ENCODE measurements at places on chromosomes 4 and X. TPM values are rescaled to one million over a fixed set of nuclear protein-coding genes. Genes with fewer than 3 reads are reported as not detected.
A peak's percentile ranks its signal among the peaks of the same experiment; 100 is the strongest.

DNA sequence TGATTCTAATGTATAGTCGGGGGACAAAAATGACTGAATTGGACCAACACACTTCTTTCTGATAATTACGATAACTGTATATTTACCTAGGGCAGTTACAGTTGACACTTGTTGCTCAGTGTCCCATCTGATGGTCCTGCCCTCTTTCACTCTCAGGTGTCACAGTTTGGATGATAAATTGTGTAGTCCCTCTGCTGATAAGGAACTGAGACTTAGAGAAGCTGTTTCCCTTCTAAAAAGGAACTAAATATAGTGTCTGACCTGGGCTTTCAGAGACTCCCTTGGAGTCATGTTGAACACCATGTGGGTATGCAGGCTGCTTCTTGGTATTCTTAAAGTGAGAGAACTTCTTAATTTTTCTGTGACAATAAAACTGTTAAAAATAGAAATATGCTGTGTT, 23.7 kb upstream of the PNPLA4 start:
- DNase-seq, result no peak
- peaks cover 3% of the 10 kb centered on the region for H3K27me3 ChIP-seq
- H3K4me3 ChIP-seq, result no peak overlapping the region
- H3K27ac ChIP-seq, result no peak overlapping the region
- H3K36me3 ChIP-seq, result no peaks in the 10 kb centered on the region

- no peaks in the 10 kb centered on the region for H3K36me3 ChIP-seq
- DNase-seq, result no peak
- H3K4me3 ChIP-seq, result no peak overlapping the region
- H3K27me3 ChIP-seq, result no peaks in the 10 kb centered on the region
Measured at GRCh38 chr4:632196-632790, 6.9 kb downstream of the PDE6B start.

- H3K36me3 ChIP-seq, result no peaks in the 10 kb centered on the region
- DNase-seq, result no peak
- H3K27me3 ChIP-seq, result no peaks in the 10 kb centered on the region
- H3K4me1 ChIP-seq, result peaks cover 14% of the 10 kb centered on the region
Measured at GRCh38 chr4:145490361-145490760, 8.7 kb downstream of the SMAD1 start.

DNA sequence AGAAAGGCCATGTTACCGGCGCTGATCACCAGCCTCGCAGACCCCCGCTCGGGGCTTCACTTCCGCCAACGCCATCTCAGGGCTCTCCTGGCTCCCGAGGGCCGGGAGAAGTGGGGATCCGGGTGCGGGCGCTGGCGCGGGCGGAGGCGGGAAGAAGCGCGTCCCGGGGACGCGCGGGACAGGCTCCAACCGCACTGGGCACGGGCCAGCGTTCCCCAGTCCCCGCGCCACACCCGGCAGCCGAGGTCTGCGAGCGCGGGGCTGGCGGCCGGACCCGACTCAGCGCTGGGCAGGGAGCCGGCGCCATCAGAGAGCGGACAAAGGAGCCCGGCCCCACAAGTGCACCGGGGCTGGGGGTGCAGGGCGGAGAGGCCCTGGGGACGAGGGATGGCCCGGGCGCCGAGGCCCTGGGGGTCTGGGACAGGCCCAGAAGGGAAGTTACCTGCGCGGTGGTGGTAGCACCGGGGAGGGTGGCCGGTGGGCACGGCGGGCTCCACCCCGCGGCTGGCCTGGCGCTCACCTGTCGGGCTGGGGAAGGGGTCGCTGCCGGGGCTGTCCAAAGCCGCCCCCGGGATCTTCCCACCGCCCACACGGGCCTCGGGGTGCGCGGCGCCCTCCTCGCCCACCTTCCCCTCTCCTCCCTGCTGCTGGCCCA, 449 bp downstream of the CTPS2 start:
- no peak for DNase-seq
- no peaks in the 10 kb centered on the region for H3K27me3 ChIP-seq
- H3K27ac ChIP-seq, result peak overlapping the region; percentile 51

- H3K36me3 ChIP-seq, result no peaks in the 10 kb centered on the region
- no peaks in the 10 kb centered on the region for H3K4me1 ChIP-seq
- H3K27me3 ChIP-seq, result no peaks in the 10 kb centered on the region
- H3K27ac ChIP-seq, result no peak overlapping the region
- no peak for DNase-seq
Measured at GRCh38 chr4:81039351-81039972, 9.0 kb downstream of the BMP3 start.

- H3K36me3 ChIP-seq, result peaks cover 9% of the 10 kb centered on the region
- H3K4me3 ChIP-seq, result no peak overlapping the region
- H3K4me1 ChIP-seq, result peaks cover 6% of the 10 kb centered on the region
- no peak overlapping the region for H3K27ac ChIP-seq
- H3K27me3 ChIP-seq, result no peaks in the 10 kb centered on the region
Measured at GRCh38 chr4:70946939-70947338, 44.8 kb downstream of the MOB1B start.

DNA sequence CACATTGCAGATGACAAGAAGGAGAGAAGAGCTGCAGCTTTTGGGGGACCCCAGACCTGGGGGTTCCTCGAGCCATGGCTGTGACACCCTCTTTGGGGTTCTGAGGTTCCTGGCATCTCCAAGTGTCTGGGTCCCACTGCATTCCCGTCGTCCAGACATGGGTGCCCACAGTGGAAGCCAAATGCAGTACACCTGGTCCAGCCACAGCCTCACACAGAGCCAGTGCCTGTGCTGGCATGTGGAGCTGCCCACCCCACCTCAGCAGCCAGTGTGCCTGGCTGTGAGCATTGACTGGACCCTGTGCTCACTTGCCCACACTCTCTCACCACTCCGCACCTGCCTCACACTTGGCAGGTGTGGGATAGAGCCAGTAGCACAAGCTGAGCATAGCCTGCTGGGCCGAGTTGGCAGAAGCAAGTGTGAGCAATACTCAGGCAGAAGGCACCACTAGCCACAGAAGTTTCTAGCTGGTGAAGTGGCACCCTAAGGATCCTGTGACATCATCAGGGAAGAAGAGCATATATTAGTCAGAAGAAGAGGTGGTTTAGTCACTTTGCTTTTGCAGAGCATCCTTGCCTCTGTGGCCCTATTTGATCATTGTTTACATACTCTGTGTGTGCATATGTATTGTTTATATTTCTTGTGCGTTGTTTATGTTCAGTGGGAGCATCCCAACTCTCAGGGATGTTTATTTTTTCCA, 65.0 kb upstream of the MAGEB2 start:
- no peaks in the 10 kb centered on the region for H3K27me3 ChIP-seq
- no peak for DNase-seq
- no peak overlapping the region for H3K27ac ChIP-seq
- no peaks in the 10 kb centered on the region for H3K36me3 ChIP-seq

DNA sequence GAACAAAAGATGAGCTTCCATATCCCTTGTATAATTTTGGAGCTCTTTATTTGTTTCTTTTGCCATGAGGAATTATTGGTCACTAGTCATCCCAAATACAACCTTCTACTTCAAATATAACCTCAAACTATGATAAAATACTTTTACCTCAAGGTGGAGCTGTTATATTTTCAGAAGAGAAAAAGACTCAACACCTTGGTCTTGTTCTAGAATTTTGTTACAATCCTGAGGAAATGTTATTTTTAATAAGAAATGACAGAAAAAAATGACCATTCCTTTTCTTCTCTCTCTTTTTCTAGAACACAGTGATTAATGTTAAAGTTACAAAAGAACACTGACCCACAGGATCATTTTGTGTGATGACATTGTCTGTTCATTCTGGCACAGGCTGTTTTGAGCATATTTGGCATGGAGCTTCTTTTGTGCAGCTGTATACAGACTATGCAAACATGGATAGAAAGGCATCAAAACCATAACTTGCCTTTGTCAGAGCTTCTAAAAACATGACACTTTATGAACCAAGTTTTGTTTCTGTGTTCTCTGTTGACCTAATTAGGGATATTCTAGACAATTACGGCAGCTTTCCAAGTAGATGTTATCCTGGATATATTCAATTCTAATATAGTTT, 159.6 kb upstream of the CTSO start:
- H3K27me3 ChIP-seq, result no peaks in the 10 kb centered on the region
- no peak overlapping the region for H3K4me3 ChIP-seq
- DNase-seq, result no peak

DNA sequence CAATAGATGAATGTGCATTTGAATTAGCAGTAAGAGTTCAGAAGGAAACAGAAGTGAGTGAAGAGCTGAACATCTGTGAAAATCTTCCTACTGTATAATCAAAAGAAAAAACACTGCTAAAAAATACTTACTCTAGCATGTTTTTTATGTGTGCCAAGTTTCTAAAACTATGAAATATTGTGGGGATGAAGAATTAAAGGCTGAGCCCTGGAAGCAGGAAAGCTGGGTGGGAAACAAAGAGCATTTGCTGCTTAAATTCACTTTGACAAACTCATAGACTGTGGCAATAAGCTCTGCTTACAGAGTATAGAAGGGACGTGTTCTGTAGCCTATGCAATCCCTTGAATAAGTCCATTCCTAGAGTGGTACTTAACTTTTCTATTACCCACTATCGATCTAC, 261.7 kb downstream of the ANKRD50 start:
- H3K36me3 ChIP-seq, result no peaks in the 10 kb centered on the region
- DNase-seq, result no peak
- H3K27ac ChIP-seq, result no peak overlapping the region
- no peak overlapping the region for H3K4me3 ChIP-seq
- H3K4me1 ChIP-seq, result no peaks in the 10 kb centered on the region

- H3K27me3 ChIP-seq, result peaks cover 50% of the 10 kb centered on the region
- DNase-seq, result no peak
- no peaks in the 10 kb centered on the region for H3K36me3 ChIP-seq
- peak within 1 kb of the TSS; percentile 1 for H3K4me3 ChIP-seq
- no peaks in the 10 kb centered on the region for H3K4me1 ChIP-seq
Measured at GRCh38 chr4:81030061-81030980, at the start of gene BMP3. Gene BMP3, plus strand, starts transcription at chr4:81030708. Its CDS starts 577 bp downstream, at chr4:81031285.

DNA sequence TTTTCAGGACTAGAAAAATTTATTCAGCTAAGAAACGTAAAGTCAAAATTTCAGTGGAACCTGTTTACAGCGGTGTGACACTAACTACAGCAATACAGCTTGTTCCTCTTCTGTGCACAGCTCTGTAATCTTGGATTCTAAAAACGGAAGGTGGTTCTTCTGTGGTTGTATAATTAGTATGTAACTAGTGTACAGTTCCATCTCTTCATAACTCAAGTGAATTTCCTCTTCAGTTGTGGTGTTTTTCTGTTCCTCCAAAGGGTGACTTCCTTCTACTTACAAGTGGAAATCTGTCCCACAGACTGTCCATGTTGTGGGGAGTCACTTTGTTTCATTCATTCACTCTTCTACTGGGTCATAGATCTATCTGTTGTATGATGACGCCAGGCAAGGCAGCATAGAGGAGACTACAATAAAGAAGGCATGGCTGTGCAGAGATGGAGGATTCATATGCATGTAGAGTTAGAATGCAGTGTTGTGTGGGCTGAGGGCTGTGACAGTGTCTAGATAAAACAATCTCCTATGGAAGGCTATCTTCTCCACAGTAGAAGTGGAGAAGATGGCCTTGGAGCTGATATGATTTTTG, 5.4 kb downstream of the DAPP1 start:
- H3K27ac ChIP-seq, result no peak overlapping the region
- no peak for DNase-seq
- peaks cover 3% of the 10 kb centered on the region for H3K4me1 ChIP-seq
- no peaks in the 10 kb centered on the region for H3K36me3 ChIP-seq
- no peaks in the 10 kb centered on the region for H3K27me3 ChIP-seq
- no peak overlapping the region for H3K4me3 ChIP-seq

Gene NSG1
- polyA plus RNA-seq, result 7.6 TPM

Gene SSX4B
- polyA plus RNA-seq, result not detected

Gene USP26
- polyA plus RNA-seq, result 0.02 TPM

Gene PHKA1
- polyA plus RNA-seq, result 14.1 TPM

Gene ZNF275
- 4.5 TPM for polyA plus RNA-seq

Gene LRCH2
- polyA plus RNA-seq, result 0.98 TPM

Gene ATP2B3
- 0.02 TPM for polyA plus RNA-seq

Data from thymus (tissue), 14 donors.